ENCODE measurements at places on chromosomes 16 and 17. TPM values are rescaled to one million over a fixed set of nuclear protein-coding genes. Genes with fewer than 3 reads are reported as not detected.

The CCL18 gene
- not detected for polyA plus RNA-seq

The PRAC1 gene
- polyA plus RNA-seq: not detected

The CHRNE gene
- polyA plus RNA-seq: 0.18 TPM

The SLC6A4 gene
- not detected for polyA plus RNA-seq

The SLC4A1 gene
- polyA plus RNA-seq: not detected

The ABCA9 gene
- 0.25 TPM for polyA plus RNA-seq

The KRT13 gene
- 0.27 TPM for polyA plus RNA-seq

The TBC1D28 gene
- polyA plus RNA-seq: not detected

The CD300LB gene
- not detected for polyA plus RNA-seq

The SOST gene
- polyA plus RNA-seq: not detected

The ADAD2 gene
- not detected for polyA plus RNA-seq

The KIF2B gene
- not detected for polyA plus RNA-seq

The GJC1 gene
- 32.2 TPM for polyA plus RNA-seq

The DHRS11 gene
- 8.5 TPM for polyA plus RNA-seq

The BICDL2 gene
- polyA plus RNA-seq: 0.09 TPM

The MMP15 gene
- polyA plus RNA-seq: 0.71 TPM

The GAS7 gene
- 1.2 TPM for polyA plus RNA-seq

The PTGES3L gene
- polyA plus RNA-seq: 3.3 TPM

The C17orf113 gene
- 0.11 TPM for polyA plus RNA-seq

The ZNF276 gene
- polyA plus RNA-seq: 8.5 TPM

The CCL13 gene
- polyA plus RNA-seq: 0.22 TPM

The MTMR4 gene
- polyA plus RNA-seq: 35.2 TPM

The OR4D1 gene
- not detected for polyA plus RNA-seq

The OTOA gene
- polyA plus RNA-seq: 0.04 TPM

The PSMD3 gene
- 104 TPM for polyA plus RNA-seq

The RAB37 gene
- 0.12 TPM for polyA plus RNA-seq

The KRTAP9-4 gene
- polyA plus RNA-seq: not detected

The CBFB gene
- polyA plus RNA-seq: 28.4 TPM

The NPIPA2 gene
- polyA plus RNA-seq: 1.2 TPM

The MSRB1 gene
- polyA plus RNA-seq: 44.4 TPM

The PLK1 gene
- 54.0 TPM for polyA plus RNA-seq

The TAT gene
- polyA plus RNA-seq: not detected

The GOSR2 gene
- 72.8 TPM for polyA plus RNA-seq

The PRCD gene
- 0.21 TPM for polyA plus RNA-seq
